ENCODE measurements at places on chromosomes 16 and 17.

GRCh38 chr17:9110501-9110900 is 89.2 kb downstream of the NTN1 start:
- DNase-seq: no peak

DNA sequence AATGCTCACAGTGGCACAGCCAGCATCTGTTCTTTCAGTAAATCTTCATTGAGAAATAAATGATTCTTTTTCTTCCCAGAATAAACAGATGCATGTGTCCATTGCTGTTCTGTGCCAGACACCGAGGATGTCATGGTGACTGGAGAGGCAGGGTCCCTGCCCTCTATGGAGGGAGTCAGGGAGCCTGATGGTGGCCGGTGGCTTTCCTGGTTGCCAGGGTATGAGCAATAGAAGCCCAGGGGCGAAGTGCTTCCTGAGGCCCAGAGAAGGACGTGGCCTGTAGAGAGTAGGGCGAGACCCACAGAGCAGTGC is 29.9 kb upstream of the NUDT16L1 start:
- DNase-seq: no peak

GRCh38 chr16:84514874-84515835 is 10.7 kb upstream of the MEAK7 start:
- DNase-seq: no peak

GRCh38 chr16:22898874-22899348 is 84.9 kb downstream of the HS3ST2 start:
- DNase-seq: peak; percentile 14

DNA sequence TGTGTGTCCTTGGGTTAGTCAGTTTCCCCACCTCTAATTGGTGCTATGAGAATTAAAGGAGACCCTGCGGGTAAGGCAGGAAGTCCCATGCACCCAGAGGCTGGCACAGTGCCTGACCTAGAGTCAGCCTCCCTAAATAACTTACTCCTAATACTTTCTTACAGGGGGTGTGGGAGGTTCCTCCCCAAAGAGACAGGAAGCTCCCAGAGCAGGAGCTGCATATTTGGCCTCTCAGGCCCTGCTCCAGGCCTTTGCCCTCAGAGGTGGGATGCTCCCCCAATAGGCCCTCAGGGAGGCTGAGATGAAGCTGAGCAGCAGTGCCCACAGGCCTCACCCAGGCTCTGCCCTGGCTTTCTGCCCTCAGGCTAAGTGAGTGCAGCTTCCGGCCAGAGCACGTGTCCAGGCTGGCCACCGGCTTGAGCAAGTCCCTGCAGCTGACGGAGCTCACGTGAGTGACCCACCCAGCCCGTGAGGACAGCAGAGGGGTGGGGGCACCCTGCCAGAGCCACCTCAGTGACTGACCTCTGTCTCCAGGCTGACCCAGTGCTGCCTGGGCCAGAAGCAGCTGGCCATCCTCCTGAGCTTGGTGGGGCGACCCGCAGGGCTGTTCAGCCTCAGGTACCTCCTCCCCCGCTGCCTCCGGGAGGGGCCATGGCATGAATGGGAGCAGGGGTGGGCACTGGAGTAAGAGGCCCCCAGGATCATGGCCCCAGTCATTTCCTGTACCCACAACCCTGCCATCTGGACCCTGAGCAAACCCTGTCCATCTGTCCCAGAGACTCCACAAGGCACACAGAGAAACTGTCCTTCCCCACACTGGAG is 31.1 kb upstream of the CPNE2 start:
- DNase-seq: peak; percentile 81

- no peak for DNase-seq
Measured at GRCh38 chr17:65449495-65449894, 112.0 kb downstream of the AXIN2 start.

DNA sequence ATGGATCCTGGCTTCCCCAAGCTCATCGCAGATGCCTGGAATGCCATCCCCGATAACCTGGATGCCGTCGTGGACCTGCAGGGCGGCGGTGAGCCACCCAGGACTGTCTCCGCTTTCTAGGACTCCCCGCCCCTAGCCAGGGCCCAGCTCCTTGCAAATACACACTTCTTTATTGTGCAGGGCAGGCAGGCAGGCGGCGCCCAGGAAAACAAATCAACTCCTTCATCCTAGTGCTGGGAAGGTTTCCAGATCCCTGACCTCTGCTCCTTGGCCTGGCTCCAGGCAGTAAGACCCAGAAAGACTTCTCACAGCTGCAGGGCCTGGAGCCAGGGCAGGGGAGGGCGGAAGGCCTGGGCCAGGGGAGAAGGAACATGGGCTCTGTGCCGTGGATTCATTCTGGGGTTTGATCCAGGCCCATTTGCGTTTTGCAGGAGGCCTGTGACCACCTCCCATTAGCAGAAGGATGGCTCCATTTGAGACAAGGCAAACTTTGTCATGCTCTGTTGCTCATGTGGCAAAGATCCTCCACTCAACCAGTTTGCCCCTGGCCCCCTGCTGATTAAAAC is 6.0 kb upstream of the LPCAT2 start:
- DNase-seq: peak; percentile 78

DNA sequence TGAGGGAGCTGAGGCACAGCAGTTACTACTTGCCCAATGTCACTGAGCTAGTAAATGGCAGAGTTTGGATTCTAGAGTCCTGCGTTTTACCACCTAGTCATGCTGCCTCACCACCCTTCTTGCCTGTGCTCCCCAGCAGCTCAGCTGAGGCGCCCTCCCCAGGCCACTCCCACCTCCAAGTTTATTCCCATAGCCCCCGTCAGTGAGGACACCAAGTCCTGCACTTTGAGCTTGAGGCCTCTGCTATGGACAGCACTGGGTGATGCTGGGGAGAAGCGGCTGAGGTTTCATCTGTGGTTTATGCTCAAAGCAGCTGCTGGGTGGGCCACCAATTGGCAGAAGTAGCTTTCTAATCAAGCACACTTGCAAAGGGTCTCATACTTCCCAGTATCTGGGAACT is 36.7 kb downstream of the TMEM238L start:
- DNase-seq: no peak

- DNase-seq: no peak
Measured at GRCh38 chr17:36195434-36196130, 976 bp downstream of the CCL3L1 start.

DNA sequence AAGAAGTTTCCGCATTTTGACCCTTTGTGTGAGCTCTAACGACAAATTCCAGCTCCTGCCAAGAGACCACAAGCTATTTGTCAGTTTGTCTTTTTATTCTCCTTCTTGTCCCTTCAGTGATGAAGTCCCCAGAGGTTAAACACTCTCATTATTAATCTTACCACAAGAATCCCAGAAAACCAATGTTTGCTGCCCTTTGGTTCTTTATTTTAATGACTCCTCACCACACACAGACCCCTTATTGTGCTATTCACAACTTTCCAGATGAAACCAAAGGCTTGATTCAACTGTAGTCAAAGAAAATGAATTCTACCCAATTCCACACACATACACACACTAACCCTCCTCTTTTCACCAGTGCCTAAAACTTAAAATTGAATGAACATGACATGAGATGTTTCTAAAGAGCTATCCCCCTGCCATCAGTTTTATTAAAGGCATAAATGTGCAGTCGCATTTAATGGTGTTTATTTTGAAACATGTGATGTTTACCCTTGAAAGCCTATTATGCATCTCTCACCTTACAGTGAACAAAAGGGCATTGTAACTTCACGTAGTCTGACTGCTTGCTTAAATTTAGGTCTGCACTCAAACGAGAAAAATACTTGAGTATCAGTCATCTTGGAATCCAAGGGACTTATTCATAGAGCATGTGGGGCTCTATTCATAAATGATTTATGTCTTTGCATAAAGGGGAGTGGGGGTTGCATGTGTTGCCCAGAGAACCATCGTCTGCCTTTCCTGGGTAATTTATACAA is 44.1 kb downstream of the PCTP start:
- no peak for DNase-seq

- no peak for DNase-seq
Measured at GRCh38 chr16:55828680-55829079, 4.2 kb downstream of the CES1 start.

DNA sequence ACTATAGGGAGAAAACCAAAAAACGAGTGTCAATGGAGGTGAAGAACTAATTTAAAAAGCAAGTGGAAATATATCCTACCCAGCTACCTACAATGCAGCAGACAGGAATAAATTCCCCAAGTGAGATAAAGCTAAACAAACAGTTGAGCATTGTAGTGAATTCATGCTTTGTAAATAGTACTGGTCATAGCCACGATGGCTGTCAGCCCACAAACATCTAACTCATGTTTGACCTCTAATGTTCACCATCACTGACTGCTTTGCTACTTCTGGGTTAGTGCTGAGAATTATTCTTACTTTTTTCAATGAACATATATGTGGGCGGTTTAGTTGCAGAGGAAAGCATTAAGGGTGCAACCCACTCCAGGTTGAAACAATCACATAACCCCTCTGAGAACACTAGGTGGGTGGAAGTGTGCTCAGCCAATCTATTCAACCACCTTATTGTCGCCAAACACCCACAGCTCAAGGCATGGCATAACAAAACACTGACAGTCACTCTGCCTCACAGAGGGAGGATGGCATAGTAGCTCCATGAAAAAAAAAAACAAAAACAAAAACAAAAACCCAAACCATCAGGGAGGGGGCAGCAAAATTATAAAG is 264.1 kb downstream of the ZFHX3 start:
- no peak for DNase-seq

DNA sequence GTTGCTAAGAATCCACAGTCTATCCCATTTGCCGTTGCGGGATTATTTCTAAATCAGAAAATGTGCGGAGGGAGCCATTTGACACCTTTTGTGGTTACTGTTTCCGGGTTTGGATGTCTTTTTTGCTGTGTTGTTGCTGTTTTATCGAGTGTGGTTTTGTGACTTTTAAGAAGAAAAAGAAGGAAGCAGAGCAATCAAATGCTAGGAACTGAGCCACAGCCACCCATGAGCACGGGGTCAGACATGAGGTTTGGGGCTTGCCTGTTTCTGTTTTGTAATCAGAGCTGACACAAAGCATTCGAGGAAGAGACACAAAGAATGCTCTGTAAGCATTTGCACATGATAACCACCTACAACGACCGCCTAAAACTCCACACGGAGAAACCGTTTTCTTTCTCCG is 53.1 kb upstream of the CHMP6 start:
- DNase-seq: no peak

DNA sequence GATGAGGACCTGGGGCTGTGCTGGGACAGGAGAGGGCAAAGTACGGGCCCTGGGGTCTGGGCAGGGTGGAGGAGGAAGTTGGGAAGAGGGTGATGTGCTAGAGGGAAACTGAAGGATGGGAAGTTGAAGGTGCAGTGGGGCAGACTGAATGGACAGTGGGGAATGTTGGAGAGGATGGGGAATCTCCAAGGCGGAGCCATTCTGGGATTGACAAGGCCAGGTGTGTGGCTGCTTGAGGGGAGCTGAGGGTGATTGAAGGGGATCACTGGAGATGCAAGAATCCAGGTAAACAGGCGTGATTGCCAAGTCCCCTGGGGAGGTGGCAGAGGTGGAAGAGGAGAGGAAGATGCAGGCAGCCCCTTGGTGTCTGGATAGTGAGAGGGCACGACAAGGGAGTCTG is 8.5 kb upstream of the HSD3B7 start:
- DNase-seq: no peak

DNA sequence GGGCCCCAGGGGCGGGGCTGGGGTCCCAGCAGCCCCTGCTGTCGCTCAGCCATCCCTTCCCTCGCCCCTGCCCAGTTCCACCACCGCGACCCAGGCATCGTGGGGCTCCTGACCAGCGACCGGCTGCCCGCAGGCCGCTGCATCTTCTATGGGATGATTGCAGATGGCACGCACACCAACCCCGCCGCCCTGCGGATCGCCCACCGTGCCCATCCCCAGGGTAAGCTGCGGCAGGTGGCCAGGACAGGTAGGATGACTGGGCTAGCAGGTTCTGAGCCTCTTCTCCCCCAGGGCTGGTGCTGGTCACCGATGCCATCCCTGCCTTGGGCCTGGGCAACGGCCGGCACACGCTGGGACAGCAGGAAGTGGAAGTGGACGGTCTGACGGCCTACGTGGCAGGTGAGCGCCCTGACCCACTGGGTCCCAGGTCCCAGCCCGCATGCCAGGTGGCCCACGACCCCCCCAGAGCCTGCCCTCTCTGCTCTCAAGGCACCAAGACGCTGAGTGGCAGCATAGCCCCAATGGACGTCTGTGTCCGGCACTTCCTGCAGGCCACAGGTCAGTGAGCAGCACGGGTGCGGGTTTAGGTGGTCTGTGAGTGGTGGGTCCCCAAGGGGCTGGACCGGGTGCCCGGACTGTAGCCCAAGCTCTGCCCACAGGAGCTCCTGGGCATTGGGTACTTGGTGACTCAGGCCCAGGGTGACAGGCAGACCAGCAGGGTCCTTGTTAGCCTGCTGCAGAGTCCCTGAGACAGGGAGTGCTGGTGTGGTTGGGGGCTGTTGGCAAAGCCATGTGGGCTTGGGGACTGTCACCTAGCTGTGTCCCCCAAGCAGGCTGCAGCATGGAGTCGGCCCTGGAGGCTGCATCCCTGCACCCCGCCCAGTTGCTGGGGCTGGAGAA is 2.8 kb downstream of the CEMP1 start:
- DNase-seq: no peak

GRCh38 chr17:14940938-14941265 is 324.2 kb downstream of the PMP22 start:
- DNase-seq: no peak

DNA sequence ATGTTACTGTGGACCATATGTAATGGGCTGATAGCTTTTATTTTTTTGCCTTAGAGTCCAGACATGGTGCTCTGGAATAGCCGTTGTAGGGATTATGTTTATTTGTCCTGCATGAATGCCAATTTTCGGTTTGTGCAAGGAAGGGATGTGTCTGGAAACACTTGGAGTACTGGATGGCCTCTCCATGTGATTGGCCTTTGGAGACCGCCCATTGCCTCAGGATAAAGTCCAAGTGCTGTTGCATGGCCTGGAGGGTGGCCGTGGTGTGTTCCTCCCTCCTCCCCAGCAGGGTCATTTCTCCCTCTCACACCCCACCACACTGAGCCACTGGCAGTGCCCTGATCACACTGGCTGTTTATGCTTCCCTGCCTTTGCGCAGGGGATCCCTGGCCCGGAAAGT is 93.9 kb downstream of the MSI2 start:
- DNase-seq: no peak

DNA sequence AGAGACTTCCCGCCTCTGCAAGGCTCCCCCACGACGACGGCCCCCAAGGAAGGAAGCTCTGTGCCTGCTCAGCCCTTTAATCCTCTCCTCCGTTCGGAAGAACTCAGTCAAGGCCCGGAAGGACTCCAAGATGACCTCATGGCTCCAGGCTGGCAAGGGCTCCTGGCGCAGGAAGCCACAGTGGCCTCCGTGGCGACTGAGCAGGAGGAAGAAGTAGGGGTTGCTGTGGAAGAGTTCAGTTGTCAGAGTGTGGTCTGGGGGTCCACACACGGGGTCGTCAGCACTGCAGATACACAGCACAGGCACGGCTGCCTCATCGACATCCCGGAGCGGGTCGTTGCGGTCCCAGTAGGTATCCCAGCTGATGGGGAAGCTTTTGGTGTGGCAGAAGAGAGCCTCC is 4.2 kb downstream of the ABHD15 start:
- DNase-seq: no peak

DNA sequence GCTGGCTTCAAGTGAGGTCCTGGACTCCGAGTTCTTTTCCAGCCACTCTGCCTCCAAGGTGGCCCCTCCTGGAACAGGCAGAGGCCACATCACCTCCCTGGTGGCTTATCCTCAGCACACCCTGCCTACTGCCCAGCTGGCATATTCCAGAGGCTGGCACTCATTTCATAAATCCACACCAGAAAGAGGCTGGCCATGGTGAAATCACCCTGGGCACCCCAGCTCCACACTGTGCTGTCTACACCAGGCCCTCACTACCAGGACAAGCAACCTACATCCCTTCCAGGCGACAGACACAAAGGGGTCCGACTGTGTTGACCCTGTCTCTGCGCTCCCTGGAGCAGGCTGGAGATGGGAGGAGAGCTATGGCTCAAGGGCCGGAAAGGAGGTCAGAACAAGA is 100.2 kb downstream of the C16orf78 start:
- DNase-seq: no peak

Measured in DMS 273 treated with DMSO at 0.1 percent for 48 hours (cell line).